ENCODE measurements at places on chromosomes 1 and 21. TPM values are rescaled to one million over a fixed set of nuclear protein-coding genes. Genes with fewer than 3 reads are reported as not detected.

SAMSN1 gene
- polyA plus RNA-seq, result 1.4 TPM

DNA sequence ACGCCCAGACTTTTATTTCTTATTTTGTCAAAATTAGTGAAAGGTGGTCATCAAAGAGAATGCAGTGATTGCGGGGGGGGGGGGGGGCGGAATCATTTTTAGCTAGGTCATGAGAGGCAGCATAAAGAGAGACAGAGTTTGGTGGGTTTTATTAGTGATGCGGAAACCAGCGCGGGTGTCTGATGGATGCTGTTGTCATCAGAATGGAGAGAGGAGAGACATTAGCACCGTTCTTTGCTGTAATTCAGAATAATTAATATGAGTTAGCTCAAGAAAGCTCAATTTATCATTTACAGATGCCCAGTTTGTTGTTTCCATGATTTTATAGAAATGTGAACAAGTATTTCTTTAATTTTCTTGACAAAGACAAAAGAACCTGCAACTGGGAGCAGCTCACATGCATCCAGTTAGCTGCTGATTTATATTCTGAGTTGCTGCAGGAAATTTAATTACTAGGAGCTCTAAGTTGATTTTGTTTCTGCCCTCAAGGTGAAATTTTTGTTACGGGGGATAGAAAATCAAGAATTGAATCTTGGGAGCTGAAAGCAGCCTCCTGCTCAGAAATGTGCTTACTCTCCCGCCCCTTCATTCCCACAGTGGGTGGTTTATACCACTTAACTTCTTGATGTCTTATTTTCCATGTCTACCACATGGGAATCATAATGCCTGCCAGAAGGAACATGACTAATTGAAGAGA, 133.4 kb upstream of the MAP1LC3C start:
- no peak for DNase-seq

DRAM2 gene
- polyA plus RNA-seq, result 82.1 TPM

DNA sequence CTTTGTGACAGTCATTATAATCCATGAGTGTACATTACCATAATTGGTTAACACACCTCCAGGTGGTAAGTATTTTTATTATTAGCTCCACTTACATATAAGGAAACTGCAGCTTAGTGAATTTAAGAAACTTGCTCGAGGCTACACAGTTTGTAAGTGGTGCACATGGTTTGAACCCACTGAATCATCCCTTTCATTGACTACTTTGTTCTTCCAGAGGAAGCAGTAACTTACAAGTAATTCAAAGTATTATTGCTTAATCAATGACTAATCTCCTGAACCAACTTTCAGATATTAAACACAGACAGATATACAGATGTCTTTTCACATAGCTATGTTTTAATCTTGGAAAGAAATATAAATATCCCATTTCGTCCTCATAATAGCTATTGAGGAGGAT, 18.7 kb upstream of the CLDN8 start:
- no peak for DNase-seq

RAB3B gene
- 0.39 TPM for polyA plus RNA-seq
